ENCODE measurements at places on chromosomes 5 and 9.

GRCh38 chr5:74367934-74368333, 272.6 kb downstream of the ENC1 start:
- DNase-seq, result no peak

DNA sequence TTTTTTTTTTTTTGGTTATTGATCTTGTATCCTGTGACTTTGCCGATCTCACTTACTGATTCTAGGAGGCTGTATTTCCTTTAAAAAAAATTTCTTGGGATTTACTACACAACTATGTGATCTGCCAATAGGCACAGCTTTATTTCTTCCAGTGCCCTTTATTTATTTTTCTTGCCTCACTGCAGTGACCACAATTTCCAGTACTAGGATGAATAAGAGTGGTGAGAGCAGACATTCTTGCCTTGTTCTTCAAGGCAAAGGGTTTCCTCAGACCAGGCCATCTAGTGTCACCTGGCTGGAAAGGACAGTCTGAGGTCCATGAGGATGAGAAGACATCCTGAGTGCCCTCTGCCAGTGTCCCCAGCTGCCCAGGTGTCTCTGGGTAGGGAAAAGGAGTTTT, 265.4 kb downstream of the SPOCK1 start:
- no peak for DNase-seq

- no peak for DNase-seq
Observed at GRCh38 chr9:87829756-87830155, 52.9 kb upstream of the SPATA31E1 start.

- DNase-seq, result no peak
Observed at GRCh38 chr9:72022841-72023240, 37.6 kb downstream of the C9orf57 start.

- DNase-seq, result no peak
Observed at GRCh38 chr5:107104040-107104995, 566.4 kb downstream of the EFNA5 start.

GRCh38 chr5:25688156-25688555, 1043.4 kb upstream of the CDH10 start:
- no peak for DNase-seq

DNA sequence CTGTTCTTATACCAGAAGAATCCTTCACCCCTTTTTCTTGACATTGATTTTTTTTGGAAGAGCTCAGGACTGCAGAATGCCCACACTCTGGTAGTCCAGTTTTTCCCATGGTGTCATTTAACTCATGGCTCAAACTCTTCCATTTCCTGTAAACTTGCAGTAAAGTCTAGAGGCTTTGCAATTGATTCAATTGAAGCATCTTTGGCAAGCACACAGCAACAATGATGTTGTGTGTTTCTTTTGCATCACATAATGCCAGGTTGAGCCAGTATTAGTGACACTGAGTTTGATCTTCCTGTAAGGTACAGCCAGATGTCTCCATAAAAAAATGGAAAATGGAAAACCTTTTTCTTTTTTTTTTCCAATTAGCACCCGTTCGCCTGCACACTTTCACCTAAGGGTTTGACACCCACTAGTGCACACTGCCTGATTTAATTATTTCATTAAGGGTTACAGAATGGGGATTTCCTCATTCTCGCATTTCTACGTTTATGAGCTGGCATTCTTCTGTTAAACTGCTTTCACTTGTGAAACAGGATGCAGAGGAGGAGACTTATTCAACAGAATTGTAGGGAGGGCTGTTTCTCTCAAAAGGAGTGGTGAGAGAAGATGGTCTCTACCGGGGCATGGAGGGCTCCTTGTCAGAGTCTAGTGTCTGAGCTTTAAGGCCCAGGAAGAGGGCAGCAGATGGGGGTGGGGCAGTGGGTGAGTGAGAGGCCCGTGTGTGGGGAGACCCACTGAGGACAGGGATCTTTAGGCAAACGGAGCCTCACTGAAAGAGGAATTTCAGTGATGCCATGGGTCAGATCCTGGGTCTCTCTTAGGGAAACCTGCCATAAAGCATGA, 2.2 kb upstream of the S1PR3 start:
- DNase-seq, result peak; percentile 38

DNA sequence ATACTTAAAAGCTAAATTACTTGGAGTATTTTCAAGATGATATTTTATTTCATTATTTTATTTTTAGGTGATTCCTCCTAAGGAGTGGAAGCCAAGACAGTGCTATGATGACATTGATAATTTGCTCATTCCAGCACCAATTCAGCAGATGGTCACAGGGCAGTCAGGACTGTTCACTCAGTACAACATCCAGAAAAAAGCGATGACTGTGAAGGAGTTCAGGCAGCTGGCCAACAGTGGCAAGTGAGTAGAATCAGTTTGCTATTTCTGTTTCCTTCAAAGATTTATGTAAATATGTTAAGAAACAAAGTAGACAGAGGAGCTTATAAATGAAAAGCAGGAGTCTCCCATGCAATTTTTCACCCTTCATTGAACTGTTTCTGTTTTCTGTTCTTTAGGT, 47.8 kb downstream of the KDM4C start:
- no peak for DNase-seq

DNA sequence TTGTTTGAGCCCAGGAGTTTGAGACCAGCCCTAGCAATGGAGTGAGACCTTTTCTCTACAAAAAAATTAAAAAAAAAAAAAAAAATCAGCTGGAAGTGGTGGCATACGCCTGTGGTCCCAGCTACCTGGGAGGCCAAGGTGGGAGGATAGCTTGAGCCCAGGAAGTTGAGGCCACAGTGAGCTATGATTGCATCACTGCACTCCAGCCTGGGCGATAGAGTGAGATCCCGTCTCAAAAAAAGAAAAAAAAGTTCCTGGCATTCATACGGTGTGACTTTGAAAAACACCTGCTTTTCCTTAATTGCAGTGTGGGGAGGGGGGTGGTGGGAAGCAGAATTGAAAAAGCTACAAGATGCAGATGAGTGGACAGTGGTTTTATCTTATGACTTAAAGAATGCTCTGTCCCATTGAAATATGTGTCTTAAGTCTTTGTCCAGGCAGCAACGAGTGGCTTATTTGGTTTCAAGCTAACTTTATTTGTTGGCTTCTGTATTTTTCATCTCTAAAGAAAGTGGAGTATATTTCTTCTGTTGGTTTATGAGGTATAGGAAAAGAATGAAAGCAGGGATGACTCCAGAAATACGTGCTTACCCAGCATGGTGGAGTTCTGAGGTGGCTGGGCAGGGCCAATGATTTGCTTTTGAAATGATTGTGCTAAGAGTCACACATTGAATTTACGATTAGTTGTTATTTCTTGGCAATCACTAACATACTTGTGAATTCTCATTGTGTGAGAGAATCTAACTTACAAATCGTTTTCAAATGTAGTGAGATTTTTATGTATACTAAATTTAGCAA, 27.8 kb downstream of the ROPN1L start:
- DNase-seq, result no peak

- DNase-seq, result no peak
Observed at GRCh38 chr5:149654231-149654630, 72.9 kb downstream of the ARHGEF37 start.
